ENCODE measurements at places on chromosomes 12 and 14.

- no peak for DNase-seq
These were observed 394.5 kb downstream of the ZFP36L1 start for GRCh38 chr14:68398370-68398769.

GRCh38 chr14:100278702-100279101 lies 27.5 kb downstream of the SLC25A29 start:
- no peak for DNase-seq

- no peak for DNase-seq
These were observed 51.1 kb upstream of the CRY1 start for GRCh38 chr12:107144441-107144840.

DNA sequence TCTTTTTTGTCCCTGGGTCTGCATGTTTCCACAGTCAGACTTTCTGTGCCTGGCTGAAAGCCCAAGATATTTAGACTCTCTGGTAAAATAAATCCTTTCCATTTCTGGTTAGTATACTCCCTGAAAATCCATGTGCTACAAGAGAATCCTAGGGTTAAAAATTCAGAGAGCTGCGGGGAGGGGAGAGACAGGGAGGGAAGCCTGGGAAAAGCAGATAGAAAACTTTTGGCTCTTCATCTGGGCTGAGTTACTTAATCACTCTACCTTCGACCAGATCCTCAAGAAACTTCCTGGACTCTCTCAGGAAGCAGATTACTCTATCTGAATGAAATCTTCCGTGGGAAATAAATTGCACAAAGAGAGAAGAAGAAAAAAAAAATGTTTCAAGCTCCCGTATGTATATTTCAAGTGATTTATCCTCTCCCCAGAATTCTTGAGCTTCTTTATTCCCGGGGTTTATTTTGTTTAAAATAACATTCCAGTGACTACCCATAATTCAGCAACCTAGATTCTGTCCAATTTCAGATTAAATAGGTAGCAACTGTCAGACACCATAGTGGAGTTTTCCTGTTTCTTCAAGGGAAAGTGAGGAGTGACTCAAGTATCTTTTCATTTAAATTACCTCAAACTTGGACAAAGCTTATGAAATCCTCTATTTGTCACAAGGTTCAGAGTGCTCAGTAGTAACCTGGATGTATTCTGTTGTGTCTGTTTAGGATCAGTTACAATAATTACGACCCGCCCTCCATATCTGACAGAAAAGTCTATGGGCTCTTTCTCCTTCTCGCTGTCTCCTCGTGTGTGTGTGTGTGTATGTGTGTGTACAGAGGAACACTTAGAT lies 163.7 kb downstream of the MYRFL start:
- no peak for DNase-seq

- no peak for DNase-seq
These were observed 28.2 kb upstream of the PTGR2 start for GRCh38 chr14:73823339-73823885.

- no peak for DNase-seq
These were observed 17.5 kb downstream of the EVL start for GRCh38 chr14:100082723-100083122.

GRCh38 chr12:49696723-49697122 lies 10.5 kb downstream of the FMNL3 start:
- no peak for DNase-seq

- DNase-seq: no peak
These were observed 42.1 kb downstream of the DAO start for GRCh38 chr12:108921946-108922345.

DNA sequence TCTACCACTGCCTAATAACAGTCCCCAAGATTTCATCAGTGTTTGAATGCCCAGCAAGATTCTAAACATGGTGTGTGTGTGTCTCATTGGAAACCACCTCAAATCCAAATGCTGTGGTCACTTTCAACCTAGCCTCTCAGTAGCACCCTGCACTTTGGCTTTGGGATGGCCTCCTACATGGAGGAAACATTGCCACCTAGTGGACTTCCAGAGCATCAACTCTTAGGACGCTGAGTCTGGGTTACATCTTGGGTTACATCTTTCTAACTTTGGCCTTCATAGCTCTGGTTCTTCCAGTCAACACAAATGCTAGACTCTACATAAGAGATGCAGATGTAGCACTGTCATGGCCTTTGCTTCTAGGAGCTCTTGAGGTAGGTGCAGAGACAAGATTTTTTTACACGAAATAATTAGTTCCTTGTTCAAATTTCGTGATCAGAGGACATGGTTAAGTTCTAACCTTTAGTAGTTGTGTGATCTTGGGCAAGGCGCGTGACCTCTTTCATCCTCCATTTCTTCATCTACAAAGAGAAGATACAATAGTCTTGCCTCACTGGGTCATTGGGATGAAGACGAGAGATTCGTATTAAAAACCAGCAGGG lies 113.5 kb upstream of the VASH1 start:
- peak; percentile 90 for DNase-seq

GRCh38 chr14:93549595-93549994 lies 118.9 kb downstream of the UNC79 start:
- DNase-seq: no peak

DNA sequence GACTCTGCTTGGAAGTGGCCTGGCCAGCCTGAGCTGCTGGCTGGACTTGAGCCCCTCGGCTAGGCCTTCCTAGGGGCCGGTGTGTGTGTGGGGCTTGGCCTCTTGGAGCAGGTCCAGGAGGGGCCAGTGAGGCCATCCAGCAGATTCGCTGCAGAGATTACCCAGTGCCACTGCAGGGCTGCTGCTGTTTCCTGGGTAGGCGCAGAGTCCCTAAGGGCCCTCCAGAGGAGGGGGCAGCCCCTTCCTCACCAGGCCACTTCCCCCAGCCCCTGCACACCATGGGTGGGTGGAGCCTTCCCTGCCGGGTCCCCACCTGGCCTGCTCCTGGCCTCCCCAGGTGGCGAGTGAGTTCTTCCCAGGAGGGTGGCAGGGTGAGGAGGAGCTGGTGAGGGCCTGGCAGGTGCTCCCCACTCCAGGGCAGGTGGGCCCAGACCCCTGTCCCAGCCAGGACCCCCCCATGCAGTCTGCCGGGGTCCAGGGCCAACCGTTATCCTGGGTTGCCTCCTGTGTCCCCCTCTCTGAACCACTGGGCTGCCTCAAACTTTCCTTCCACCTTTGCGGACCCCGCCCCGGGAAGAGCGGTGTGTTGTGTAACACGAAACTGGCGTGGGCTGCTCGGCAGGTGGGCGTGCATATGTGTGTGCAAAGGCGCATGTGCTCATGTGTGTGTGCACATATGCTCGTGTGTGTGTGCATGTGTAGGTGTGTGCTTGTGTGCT lies 25.1 kb downstream of the ASPG start:
- no peak for DNase-seq

- DNase-seq: no peak
These were observed 581.9 kb downstream of the ALG10 start for GRCh38 chr12:34604227-34604626.

DNA sequence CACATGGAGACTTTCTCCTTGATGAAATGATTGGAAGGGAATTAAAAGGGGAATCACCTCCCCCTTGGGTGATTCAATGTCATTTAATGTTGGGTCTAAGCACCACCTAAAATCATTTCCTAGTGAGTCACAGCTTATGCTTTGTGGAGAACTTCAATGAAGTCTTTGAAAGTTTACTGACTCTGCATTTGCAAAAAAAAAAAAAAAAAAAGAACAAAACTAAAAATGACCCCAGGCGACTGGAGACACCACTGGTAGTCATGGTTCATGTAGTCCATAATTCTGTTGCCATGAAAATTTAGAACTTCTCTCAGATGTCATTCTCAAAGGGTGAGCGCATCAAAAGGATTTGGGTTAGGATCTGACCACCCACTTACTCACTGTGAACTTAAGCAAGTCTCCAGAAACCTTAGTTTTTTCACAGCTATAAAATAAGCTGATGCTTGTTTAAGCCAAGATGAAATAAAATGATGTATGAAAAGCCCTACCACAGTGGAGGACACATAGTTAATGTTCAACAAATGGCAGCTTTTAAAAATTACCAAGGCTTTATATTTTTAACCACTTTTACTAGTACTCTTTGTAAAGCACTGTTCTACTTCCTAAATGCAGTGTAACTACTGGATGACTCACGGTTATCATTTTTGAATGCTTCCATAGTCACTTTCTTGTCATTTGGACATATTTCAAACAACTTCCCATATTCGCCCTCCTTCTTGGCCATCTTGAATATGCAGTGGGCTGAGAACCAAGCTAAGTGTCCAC lies 18.1 kb upstream of the KSR2 start:
- DNase-seq: no peak

All from GM23338 (cell line).